ENCODE measurements at places on chromosomes 13 and 19. TPM values are rescaled to one million over a fixed set of nuclear protein-coding genes. Genes with fewer than 3 reads are reported as not detected.

DNA sequence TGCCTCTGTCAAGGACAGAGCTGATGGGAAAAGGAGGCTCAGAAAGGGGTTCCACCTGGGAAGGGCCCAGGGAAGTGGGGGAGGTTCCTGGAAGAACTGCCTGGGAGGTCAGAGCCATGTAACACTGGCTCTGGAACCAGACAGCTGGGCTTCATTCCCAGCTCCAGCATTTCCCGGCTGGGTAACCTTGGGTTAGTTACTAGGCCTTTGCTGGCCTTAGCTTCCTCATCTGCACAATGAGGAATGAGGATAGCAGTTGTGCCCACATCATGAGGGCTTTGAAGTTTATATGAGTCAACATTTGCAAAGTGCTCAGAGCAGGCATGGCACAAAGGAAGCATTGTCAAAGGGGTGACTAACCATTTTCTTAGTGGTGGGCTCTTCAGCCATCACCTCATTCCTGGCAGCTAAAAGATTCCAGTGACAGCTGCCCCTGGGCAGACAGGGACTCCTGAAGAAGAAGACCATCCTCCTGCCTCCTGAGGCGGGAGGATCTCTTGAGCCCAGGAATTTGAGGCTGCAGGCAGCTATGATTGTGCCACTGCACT is 1.7 kb upstream of the DNAJB1 start:
- H3K36me3 ChIP-seq: no peaks in the 10 kb centered on the region
- H3K27ac ChIP-seq: no peak overlapping the region
- H3K4me3 ChIP-seq: no peak overlapping the region
- no peak for DNase-seq
- H3K27me3 ChIP-seq: no peaks in the 10 kb centered on the region

The ITPKC gene
- 6.5 TPM for total RNA-seq

The ZNF91 gene
- 105 TPM for total RNA-seq

DNA sequence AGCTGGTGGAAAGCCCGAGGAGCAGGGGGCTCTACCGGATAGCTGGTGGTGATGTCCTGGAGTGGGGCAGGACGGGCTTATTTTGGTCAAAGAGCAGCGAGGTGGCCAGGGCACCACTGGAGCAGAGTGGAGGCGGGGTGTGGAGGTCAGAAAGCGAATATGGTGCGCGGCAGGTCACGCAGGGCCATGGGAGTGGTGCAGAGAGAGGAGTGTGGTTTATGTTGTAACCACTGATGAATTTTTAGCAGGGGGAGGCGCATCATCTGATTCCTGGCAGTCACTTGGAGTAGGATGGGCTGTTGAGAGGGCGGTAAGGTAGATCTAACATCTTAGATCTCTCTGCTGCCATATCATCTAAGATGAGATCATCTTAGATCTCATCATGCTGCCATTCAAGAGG is 1.4 kb upstream of the ZNF414 start:
- no peaks in the 10 kb centered on the region for H3K36me3 ChIP-seq
- no peaks in the 10 kb centered on the region for H3K27me3 ChIP-seq
- H3K4me3 ChIP-seq: no peak overlapping the region
- DNase-seq: no peak

- H3K4me3 ChIP-seq: no peak overlapping the region
- H3K27ac ChIP-seq: no peak overlapping the region
- H3K4me1 ChIP-seq: peaks cover 4% of the 10 kb centered on the region
- H3K27me3 ChIP-seq: no peaks in the 10 kb centered on the region
Observed at GRCh38 chr19:48174445-48175030, 4.1 kb downstream of the ZSWIM9 start.

DNA sequence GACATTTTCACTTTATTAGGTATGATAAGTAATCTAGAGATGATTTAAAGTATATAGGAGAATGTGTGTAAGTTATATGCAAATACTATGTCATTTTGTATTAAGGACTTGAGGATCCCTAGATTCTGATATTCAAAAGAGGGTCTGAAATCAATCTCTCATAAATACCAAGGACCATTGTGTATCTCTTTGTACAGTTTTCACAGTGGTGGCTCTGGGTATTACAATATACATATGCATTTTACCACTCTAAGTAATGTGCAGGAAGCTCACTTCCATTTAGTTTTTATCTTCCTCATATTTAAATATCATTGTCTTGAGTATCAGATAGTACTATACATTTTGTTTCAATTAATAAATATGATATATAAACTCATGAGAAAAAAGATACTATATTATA is 862.6 kb upstream of the PCDH20 start:
- no peaks in the 10 kb centered on the region for H3K4me1 ChIP-seq
- no peaks in the 10 kb centered on the region for H3K36me3 ChIP-seq
- no peaks in the 10 kb centered on the region for H3K27me3 ChIP-seq
- no peak overlapping the region for H3K4me3 ChIP-seq
- no peak for DNase-seq

GRCh38 chr19:12946092-12946721 is 545 bp downstream of the RAD23A start:
- DNase-seq: peak; percentile 94
- H3K27ac ChIP-seq: peak overlapping the region; percentile 99
- H3K36me3 ChIP-seq: no peaks in the 10 kb centered on the region
- H3K27me3 ChIP-seq: no peaks in the 10 kb centered on the region
